ENCODE measurements at places on chromosomes 16 and 17.

DNA sequence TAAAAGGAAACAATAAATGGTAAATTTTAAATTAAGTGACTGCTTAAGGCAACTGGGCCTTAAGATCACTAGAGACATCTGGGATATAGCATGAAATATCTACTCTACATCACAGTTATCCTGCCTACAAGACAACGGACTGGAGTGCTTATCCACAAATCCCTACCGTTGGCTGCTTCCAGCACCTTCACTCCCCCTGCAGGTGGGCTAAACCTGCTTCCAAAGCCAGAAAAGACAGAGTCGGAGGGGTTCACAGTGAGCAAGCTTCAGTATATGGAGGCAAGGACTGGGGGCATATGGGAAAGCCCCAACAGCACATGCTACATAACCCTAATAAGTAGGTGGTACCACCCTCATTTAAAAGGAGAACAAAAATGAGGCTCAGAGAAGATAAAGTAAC lies 45.3 kb downstream of the GRIN2A start:
- DNase-seq, result no peak

DNA sequence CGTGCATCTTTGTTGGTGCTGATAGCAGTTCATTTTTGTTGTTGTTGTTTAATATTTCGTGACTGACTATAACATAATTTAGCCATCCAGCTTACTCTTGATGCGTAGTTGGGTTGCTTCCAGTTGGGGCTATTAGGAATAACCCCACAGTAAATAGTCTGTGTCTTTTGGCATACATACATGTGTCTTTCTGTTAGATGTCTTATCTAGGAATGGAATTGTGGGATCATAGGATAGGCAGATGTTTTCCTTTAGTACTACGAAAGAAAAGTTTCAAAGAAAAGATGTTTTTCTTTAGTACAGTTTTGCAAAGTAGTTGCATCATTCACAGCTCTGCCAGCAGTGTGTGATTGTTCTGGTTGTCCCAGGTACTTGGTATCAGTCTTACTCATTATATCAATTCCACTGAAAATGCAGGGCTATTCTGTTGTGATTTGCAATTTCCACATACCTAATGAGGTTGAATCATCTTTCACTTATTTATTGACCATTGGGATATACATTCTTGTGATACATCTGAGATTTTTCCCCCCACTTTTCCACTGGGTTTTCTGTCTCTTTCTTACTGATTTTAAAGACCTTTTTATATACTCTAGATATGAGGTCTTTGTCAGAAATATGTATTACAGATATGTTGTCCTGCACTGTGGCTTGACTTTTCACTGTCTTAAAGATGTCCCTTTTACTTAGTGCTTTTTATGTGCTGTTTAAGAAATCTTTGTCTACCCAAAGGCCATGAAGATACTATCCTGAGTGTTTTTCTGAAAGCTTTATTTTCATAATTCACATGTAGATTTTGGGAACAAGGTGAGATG lies 173.3 kb downstream of the MRTFB start:
- no peak for DNase-seq

DNA sequence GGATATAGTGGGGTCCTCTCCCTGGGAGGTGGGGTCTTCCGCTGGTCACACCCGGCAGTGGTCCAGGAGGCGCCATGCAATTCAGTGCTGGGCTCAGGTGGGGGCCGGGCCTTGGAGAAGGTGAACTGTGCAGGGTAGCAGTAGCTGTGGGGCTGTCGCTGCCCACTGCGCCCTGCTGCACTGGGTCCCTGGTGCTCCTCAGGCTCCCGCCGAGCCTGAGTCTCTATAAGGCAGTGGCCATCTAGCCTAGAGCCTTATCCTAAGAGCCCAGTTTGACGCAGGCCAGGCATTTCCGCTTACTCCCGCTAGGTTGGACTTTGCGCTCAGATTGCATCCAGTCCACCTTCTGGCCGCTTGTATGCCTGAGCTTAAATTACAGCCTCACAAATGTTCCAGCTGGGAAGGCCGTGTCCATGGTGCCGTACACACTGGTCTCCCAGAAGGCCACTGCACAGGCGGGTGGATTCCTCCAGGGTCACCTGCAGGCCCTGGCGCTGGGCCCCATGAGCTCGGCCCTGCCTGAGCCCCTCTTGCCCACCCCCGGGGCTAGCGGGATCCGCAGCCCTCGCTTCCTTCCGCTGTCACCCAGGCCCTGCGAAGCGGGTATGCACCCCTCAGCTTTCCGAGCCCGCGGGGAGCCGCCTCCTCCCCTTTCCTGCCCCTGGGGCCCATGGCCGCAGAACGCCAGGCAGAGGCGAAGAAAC lies 1762.2 kb downstream of the TP53TG3F start:
- DNase-seq, result no peak

DNA sequence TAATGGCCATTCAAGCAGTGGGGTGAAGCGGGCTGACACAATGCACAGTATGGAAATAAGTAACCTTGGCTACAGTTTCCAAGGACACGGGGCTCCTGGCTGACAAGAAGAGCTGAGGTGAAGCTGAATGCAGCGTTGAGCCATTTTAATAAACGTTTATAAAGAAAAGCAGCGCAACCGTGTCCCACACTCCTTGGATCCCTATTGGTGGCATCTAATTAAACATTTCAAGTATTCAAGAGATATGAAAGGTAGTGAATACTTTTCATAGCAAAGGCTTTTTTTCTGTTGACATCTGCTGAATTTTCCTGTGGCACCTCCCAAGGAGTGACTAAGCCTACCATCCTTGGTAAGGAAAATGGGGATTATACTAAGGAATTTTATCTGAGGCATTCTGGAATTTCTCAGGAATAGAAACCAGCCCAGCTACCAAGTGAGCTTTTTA lies 26.5 kb downstream of the DUSP14 start:
- peak; percentile 53 for DNase-seq

GRCh38 chr17:42068979-42069378 lies 18.6 kb upstream of the C17orf113 start:
- no peak for DNase-seq

- DNase-seq, result peak; percentile 65
These were observed 138.2 kb downstream of the C16orf95 start for GRCh38 chr16:87178977-87179376.

DNA sequence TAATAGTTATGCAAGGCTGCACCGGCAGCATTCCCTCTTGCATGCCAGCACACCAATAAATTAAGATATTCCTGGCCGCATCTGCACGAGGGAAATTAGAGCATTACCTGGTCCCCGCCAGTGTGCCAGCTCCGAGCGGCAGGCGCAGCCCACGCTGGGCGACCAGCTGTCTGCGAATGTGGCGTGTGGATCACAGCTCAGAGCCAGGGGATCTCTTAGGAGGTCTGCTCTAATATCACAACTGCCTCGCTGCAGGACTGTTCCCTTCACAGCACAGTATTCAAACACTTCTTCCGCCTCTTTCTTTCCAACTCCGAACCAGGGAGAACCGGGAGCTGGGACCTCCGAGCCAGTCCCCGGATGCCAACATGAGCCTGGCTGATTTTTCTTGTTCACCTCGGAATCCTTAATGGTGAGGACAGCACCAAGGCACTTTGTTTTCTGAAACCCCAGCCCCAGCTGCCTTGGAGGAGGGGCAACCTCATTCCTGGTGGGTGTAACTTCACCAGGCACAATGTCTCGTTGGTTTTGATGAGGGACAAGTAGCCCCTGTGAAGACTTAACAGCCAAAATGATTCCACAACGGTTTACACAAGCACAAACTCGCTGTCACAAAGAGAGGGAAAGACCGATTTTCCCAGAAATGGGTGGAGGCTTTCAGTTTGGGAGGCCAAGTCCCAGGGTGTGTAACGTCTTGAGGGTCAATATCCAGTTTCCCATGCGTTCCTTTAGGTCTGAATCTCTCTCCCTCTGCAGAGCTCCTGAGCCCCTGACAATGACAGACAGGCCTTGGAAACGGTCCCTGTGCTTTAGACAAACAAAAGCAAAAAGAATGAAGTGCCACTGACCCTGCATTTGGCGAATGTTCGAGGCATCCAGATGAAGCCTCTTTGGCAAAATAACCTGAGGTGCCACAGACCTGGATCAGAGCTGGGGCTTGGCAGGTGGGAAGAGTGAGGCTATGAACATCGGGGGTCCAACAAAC lies 213.2 kb downstream of the C16orf78 start:
- no peak for DNase-seq

DNA sequence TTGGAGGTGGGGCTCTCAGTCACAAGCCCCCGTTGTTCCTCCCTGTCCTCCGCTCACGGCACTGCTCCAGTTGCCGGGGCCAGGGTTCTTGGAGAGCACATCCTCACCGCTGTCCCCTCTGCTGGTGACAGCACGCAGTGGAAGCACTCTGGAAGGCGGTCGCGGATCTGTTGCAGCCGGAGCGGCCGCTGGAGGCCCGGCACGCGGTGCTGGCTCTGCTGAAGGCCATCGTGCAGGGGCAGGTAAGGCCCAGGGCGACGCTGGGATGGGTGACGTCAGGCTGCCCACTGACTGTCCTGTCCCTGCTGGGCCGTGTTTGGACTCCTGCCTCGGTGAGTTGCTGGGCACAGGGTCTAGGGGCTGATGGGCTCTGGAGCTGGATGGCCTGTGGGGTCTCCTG lies 5.4 kb downstream of the TSC2 start:
- no peak for DNase-seq

DNA sequence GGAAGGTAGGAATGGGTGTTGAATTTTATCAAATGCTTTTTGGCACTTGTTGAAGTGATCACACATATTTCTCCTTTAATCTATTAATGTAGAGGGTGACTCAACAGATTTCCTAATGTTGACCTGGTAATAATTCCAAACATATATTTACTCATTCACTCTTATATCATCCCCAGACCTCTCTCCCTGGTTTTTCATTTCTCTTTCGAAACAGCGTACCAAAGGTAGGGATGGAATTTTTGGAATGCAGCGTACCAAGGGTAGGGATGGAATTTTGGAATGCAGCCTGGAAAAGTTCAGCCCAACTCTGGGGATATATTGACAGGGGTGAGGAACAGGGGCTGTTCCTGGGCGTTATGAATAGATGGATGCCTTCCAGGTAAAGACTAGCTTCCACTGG lies 7.3 kb downstream of the KIF18B start:
- peak; percentile 76 for DNase-seq

DNA sequence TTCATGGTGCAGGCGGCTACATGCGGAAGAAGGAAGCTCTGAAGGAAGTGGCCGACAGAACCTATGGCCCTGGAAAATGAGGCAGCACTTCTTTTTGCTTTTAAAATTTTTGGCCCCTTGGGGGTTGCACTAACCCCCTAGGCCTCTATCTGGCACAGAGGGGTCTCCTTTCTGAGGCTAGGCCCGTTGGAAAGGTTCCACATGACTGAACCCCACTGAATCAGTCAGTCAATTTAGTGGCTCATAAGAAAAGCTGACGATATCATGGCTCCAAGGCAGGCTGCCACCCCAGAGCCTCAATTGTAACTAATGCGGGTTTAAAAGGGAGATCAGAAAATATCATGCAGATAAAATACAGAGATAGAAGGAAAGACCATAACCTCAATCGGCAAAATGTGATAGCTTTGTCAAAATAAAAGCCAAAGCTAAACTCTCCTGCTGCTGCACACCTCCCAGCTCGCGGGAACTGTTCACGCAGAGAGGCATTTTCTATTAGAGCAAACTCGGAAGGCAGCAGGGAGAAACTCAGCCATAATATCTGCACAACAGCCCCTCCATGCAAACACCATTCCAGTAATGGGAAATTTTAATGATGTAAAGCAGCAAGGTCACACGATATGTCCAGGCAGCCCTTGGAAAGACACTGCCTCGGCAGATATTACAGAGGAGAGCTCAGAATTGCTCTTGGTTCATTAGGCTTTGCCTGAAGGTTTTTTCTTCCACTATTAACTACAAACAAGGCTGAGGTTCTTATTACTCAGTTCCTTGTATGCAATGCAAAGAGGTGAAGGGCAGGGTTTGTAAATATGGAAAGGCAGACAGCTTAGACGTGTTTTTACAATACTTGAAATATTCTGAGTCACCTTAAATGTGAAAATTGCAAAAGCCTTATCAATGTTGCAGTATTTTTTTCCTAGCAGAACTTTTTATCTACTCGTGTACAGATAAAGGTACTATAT lies 200.4 kb upstream of the PMFBP1 start:
- DNase-seq, result no peak

GRCh38 chr16:10408824-10409381 lies 23.0 kb downstream of the ATF7IP2 start:
- DNase-seq, result no peak

DNA sequence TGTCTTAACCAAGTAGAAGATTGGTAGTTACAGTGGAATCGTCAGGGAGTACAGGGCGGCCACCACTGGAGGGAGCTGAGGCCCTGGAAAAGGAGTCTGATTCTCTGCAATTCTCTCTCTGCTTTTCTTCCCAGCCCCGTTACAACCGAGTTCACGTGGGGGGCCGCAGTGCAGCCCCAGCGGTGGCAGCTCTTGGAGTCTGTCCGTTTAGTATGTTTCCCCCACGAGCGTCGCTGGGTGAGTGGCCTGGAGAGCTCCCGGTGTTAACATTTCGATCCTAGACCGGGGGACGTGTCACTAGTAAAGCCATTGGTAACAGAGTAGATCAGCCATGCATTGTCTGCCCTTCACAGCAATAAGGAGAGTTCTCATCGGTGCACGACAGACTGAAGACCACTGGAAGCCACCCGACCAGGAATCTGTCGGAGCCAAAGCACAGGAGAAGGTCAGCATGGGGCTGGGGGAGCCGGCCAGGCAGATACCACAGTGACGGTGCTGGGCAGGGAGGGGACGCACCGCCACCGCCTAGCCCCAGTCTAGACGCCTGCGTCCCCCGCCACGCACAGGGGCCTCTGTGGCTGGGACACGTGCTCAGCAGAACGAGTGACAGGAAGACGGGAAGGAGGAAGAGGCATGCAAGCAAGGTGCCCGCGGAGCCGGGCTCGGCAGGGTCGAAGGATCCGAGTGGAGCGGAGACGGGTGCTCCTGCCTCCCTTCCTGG lies 15.7 kb downstream of the SLC16A3 start:
- DNase-seq, result no peak

- DNase-seq, result no peak
These were observed 6.2 kb downstream of the MPP2 start for GRCh38 chr17:43900858-43901754.

DNA sequence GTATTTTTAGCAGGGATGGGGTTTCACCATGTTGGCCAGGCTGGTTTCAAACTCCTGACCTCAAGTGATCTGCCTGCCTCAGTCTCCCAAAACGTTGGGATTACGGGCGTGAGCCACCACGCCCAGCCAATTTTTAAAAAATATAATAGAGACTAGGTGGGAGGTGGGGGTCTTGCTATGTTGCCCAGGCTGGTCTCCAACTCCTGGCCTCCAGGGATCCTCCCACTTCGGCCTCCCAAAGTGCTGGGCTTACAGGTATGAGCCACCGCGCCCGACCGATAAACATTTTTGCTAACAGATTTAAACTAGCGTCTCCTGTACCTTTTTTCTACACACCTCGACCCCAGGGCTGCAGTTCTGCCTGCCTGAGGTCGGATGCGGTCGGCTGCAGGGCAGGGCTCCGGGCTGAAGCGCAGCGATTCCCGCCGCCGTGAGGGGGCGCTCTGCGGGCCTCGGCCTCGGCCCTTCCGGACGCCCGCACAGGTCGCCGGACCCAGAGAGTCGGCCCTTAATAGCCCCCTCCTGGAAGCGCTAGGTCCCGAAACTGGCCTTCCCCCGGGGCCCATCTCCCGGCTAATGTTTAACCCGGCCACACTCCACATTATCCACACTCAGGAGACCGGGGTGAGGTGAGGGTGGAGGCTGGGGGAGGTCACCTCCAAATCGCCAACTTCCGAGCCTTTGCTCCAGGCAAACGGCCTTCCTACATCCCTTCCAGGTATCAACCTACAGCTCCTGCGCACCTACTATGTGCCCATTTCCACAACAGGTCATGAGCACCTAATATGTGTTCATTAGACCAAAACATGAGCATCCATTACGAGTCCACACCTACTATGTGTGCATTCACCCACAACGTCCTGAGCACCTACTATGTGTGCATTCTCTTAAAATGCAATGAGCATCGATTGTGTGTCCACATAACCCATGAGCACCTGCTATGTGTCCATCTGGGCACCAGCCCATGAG lies 2.0 kb upstream of the GLIS2 start:
- no peak for DNase-seq

GRCh38 chr17:6085812-6086211 lies 15.6 kb downstream of the WSCD1 start:
- no peak for DNase-seq
